ENCODE measurements at places on chromosomes 1 and 21.

GRCh38 chr21:26032263-26032662 lies 138.3 kb downstream of the APP start:
- DNase-seq, result peak; percentile 18

GRCh38 chr1:61645476-61645875 lies 79.5 kb downstream of the TM2D1 start:
- DNase-seq, result no peak

DNA sequence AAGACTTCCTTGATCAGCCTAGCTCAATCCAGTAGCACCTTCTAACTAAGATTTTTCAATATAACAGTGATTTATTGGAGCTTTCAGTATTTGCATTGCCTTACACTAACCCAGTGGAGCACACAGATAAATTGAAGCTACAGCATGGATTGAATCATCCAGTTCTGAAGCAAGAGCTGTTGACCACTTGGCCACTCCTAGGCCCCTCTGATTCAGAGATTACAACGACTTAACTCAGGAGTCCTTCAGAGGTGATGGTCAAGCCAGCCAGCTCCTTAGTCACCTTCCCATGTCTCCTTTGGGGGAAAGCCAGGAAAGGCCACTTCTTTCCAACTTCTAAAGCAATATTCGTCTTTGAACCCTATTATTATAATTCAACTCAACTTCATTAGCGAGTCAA lies 151.8 kb downstream of the TENT5C start:
- peak; percentile 49 for DNase-seq

DNA sequence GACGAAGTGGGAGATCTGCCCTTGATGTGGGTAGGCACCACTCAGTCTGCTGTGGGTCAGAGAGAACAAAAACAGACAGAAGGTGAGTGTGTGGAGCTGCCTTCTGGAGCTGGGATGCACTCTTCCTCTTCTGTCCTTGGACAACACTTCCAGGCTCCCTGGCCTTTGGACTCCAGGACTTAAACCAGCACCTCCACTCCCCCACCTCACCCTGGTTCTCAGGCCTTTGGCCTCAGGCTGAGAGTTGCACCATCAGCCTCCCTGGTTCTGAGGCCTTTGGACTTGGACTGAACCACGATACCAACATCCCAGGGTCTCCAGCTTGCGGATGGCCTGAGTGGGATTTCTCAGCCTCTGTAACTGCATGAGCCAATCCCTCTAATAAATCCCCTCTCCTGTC lies 68.1 kb upstream of the STUM start:
- DNase-seq, result no peak

GRCh38 chr1:31795801-31796621 lies 19.8 kb downstream of the SPOCD1 start:
- peak; percentile 85 for DNase-seq

GRCh38 chr1:224687465-224687864 lies 71.3 kb downstream of the CNIH3 start:
- no peak for DNase-seq

DNA sequence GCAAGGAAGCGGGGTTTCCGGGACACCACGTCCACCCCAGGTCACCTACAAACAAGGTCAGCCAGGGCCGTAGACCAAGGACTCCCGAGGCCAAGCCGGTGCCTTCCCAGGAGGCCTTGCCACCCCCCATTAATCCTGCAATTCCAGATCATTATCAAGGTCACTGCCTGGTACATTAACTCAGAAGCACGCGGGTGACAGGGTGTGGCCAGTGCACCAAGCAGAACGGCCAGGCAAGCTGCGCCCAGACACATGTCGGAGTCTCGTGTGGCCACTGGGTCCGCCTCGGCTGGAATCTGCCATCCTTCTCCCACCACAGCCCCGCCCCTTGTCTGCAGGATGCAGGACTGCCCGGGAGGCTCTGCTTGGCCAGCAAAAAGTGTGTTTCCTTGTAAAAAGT lies 144.7 kb downstream of the PRDM16 start:
- DNase-seq, result no peak

GRCh38 chr1:13723810-13724209 lies 23.8 kb downstream of the PRDM2 start:
- DNase-seq, result peak; percentile 79

- no peak for DNase-seq
Observed at GRCh38 chr1:239583536-239583935, 197.2 kb downstream of the CHRM3 start.

- no peak for DNase-seq
Observed at GRCh38 chr1:177589166-177589565, 380.7 kb downstream of the SEC16B start.

DNA sequence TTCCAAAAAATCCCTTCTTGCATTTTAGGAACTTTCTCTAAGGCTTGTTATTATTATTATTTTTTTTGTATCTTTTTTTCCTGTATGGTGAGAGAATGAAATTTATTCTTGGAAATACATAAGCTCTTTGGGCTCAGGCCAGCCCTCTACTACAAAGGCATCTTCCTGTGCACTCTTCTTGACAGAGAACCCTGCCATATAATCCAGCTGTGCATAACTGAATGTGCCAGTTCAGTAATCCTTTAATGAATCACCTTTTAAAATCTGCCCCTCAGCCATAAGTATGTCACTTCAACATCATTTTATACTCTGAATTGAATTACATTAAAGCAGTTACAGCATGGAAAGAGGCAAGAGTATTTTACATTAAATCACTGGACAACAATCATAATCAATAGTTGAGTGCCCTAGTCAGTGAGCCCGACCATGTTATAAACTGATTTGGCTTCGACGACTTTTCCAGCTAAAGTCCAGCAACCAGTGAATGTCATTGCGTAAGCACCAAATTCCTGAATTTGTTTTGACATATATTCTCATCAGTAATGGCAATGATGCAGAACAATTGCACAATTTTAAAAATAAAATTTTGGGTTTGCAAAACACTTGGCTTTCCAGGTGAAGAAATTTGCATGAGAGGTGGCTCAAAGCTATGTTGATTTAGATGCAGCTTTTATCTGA lies 59.2 kb upstream of the KCNK2 start:
- peak; percentile 40 for DNase-seq

Data from iris pigment epithelial cell (primary cell).